ENCODE measurements at places on chromosomes 1 and 21.

GRCh38 chr1:24764848-24765247 lies 19.6 kb downstream of the CLIC4 start:
- DNase-seq, result no peak

DNA sequence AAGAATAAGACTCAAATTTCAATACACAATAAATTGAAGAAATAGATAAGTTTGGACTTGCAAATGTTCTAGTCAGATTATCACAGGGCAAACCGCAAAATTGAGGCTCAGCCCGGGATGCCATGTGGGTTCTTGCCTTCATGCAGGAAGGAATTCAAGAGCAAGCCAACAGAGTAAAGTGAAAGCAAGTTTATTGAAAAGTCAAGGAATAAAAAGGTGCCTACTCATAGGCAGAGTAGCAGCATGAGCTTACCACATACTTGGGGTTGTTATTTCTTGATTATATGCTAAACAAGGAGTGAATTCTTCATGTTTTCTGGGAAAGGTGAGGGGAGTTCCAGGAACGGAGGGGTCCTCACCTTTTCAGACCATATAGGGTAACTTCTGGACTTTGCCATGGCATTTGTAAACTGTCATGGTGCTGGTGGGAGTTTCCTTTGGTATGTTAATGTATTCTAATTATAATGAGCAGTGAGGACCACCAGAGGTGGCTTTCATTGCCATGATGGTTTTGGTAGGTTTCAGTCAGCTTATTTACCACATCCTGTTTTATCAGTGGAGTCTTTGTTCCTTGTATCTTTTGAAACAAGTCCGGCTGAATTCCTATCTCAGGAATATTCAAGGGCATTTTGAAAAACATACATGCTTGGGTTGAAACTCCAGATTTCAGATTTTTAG lies 2.0 kb upstream of the OR2AK2 start:
- no peak for DNase-seq

DNA sequence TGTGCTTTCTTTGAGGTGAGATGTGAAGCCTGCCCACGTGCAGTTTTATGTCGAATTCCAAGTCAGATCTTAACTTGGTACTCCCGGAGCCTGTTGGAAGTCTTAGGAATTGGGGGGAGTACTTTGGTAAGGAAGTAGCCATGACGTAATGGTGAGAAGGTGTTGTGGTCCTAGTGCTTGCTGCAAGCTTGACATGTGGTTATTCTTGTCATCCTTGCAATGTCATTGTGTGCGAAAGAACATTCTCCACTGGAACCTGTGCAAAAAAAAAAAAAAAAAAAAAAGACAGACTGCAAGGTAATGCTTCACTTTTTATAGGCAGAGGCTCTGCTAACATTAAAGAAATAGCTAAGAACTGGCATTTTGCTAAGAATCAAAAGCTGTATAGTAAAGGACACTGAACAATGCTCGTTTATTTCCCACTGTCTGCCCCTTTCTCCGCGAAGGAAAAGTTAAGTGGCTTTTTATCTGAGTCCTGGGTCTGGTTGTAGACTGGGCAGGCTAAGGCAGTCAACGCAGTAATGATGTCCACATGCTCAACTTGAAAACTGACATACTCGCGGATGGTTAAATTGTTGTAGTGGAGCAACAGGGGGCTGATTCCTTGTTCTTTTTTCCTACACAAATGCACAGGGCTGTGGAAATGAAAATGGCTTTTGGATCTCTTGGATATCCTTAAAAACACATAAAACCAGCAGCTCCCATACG lies 2.1 kb downstream of the KAZN start:
- DNase-seq, result no peak

DNA sequence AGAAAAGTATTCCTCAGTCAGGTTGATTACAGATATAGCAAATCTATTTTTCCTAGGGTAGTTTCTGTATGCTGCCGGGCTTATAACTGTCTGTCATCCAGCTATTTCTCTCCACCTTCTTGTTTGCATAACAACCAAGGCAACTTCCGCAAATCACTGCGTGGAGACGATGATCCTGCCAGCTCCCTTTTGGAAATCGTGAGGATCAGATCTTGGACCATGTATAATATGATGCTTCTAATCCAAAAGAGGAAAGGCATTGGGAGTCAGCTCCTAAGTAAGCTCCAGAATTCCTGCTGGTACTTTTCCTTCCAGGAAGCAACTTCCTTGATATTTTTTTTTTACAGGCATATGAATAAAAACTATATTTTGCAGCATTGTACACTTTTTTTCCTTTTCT lies 445 bp upstream of the RGS4 start:
- no peak for DNase-seq

GRCh38 chr1:235009074-235009473 lies 119.6 kb downstream of the TOMM20 start:
- no peak for DNase-seq

GRCh38 chr1:54069791-54070170 lies 16.4 kb downstream of the TCEANC2 start:
- no peak for DNase-seq

DNA sequence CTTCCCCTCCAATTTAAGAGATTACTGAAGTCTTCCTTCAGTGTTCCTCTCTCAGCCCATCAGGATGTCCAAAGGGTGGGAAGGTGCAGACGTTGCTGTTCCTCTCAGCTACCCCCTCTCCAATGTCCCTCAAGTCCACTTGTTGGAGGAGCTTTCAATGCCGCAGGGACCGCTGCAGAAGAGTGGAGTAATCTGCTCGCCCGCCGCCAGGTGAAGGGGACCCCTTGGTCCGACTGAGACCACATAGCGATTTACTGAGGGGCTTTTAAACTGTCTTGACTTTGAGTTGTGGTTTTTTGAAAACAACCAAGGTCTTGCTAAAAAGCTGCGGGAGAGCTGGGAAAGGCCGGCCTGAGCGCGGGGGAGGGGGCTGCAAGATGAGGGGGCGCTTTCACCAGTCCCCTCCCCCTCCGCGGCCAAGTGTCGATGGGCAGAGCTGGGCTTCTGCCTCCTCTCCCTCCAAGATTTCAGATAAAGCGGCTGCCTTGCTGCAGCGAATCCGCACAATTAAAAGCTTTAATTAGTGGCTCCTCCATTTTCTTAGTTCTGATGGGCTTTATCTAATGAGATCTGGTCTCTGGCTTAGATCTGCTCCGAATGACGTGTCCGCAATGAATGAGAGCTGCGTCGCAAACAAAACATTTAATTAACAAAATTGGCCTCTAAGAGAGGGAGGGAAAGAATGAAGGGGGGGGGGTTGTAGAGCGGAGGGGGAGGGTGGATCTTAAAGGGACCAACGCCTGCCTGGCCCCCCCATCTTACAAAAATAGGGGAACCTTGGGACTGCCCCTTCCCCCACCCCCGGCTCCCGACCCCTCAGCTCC lies 5.9 kb downstream of the LMO4 start:
- DNase-seq, result no peak

- DNase-seq, result no peak
Observed at GRCh38 chr1:204431310-204432184, 19.9 kb upstream of the PPP1R15B start.

- DNase-seq, result no peak
Observed at GRCh38 chr21:29096218-29097015, 23.0 kb upstream of the CCT8 start.

DNA sequence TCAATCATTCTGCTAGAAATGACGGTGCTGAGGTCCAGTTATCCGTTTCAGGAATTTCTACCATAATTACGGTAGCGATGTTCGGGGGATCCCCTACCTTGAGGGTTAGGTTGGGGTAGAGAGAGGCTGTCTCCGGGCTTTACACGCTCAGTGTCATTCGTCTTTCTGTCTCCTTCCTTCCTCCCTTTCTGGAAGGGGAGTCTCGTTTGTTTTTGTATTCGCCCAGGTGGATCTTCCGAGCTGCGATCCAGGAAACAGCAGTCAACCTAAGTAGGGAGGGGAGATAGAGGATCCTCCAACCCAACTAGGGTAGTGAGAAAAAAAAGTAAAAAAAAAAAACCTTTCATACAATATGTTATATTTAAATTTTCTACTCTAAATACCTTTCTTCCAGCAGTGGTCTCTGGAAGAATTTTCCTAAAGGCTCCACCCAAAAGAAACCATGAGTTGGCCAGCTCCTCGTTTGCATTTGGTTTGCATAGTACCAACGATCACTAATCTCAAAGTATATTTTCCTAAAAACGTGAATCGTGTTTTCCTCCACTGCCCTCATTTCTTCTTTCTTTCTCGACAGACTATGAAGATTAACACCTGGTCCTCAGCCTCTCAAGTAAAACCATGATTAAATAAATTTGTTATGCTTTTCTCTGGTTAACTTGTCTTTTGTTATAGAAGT lies 611 bp upstream of the PIK3C2B start:
- no peak for DNase-seq

GRCh38 chr21:34826836-34827235 lies 158.0 kb downstream of the CLIC6 start:
- no peak for DNase-seq

- no peak for DNase-seq
Observed at GRCh38 chr1:75083848-75084514, 50.2 kb upstream of the LHX8 start.

GRCh38 chr1:54126271-54126815 lies 26.5 kb downstream of the CDCP2 start:
- no peak for DNase-seq

- no peak for DNase-seq
Observed at GRCh38 chr1:78375996-78376395, 114.8 kb upstream of the PTGFR start.

DNA sequence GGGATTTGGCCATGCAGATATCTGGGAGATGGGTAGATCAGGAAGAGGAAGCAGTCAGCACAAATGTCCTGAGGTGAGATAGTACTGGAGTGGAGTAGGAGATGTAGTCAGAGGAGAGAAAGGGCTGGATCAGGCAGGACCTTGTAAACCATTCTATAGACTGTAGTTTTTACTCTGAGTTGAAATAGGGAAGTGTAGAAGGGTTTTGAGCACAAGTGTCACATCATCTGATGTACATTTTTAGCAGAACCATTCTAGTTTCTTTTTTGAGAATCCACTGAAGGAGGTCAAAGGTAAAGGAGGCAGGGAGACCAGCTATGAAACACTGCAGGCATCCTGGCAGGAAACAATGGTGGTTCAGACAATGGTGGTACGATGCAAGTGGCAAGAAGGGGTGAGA lies 194.6 kb upstream of the RRP15 start:
- no peak for DNase-seq

GRCh38 chr1:1013105-1013921 lies at the start of gene ISG15:
TSS of gene ISG15 (plus strand) at chr1:1013497. CDS start at chr1:1013574, 77 bp downstream.
- DNase-seq, result peak; percentile 70

GRCh38 chr1:183694066-183694465 lies 41.0 kb upstream of the APOBEC4 start:
- no peak for DNase-seq

- DNase-seq, result no peak
Observed at GRCh38 chr1:147336291-147336690, 93.8 kb downstream of the CHD1L start.

- no peak for DNase-seq
Observed at GRCh38 chr1:236009191-236009590, 55.7 kb downstream of the NID1 start.

DNA sequence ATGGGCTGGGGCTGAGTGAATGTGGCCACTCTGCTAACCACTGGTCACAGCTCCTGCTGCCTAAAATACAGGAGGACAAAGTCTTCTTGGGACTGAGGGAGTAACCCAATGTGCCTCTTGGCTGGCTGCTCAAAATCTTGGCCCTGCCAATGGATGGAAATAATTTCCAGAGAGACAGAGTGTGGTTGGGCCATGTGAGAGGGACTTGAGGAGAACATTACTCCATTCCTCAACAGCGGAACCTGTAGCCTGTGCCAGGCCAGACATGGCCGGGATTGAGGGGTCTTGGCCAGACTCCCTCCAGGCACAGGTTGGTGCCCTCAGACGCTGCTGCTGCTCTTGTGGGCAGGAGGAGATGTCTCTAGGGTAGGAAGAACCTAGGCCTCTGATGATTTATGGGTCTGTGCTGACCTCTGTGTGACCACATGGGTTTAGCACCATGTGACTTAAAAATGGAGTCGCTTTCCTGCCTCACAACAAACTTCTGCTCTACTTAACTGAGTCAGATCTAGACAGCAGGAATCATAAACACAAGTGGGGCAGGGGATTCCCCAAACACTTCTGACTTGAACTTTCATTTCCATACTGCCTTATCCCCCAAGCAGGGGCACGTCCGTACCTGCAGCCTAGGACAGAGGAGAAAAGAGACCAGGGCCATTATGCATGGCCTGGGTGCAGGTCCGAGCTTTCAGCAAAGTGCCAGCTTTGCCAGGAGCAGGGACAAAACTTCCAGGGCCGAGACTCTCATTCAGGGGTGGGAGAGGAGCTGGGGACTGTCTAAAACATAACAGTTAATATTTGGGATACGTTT lies 79.2 kb downstream of the CD34 start:
- DNase-seq, result no peak

DNA sequence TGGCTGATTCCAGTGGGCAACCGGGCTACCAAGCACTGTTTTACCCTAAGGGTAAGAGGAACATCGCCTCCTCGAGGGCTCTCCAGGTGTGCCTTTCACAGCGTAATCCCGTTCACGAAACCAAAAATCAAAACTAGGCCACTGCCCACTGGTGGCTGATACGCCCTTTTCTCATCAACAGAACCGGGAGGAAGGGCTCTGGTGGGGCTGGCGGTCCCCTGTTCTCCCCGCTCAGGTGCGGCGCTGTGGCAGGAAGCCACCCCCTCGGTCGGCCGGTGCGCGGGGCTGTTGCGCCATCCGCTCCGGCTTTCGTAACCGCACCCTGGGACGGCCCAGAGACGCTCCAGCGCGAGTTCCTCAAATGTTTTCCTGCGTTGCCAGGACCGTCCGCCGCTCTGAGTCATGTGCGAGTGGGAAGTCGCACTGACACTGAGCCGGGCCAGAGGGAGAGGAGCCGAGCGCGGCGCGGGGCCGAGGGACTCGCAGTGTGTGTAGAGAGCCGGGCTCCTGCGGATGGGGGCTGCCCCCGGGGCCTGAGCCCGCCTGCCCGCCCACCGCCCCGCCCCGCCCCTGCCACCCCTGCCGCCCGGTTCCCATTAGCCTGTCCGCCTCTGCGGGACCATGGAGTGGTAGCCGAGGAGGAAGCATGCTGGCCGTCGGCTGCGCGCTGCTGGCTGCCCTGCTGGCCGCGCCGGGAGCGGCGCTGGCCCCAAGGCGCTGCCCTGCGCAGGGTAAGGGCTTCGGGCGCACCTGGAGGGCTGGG lies at the start of gene IL6R:
Gene IL6R, plus strand, starts transcription at position 360 of the 763 bp plus-strand sequence. Its CDS starts 287 bp downstream, at position 647.
- DNase-seq, result peak; percentile 71

GRCh38 chr1:234595899-234596298 lies 14.1 kb downstream of the IRF2BP2 start:
- DNase-seq, result no peak

- no peak for DNase-seq
Observed at GRCh38 chr1:243605604-243606003, 244.4 kb downstream of the AKT3 start.

- DNase-seq, result no peak
Observed at GRCh38 chr1:3915551-3916121, 15.6 kb upstream of the C1orf174 start.

GRCh38 chr1:36735939-36736730 lies 253.4 kb upstream of the CSF3R start:
- DNase-seq, result no peak

Data from hypothalamus (tissue), 51 donors.